ENCODE measurements at places on chromosomes 11 and 22.

DNA sequence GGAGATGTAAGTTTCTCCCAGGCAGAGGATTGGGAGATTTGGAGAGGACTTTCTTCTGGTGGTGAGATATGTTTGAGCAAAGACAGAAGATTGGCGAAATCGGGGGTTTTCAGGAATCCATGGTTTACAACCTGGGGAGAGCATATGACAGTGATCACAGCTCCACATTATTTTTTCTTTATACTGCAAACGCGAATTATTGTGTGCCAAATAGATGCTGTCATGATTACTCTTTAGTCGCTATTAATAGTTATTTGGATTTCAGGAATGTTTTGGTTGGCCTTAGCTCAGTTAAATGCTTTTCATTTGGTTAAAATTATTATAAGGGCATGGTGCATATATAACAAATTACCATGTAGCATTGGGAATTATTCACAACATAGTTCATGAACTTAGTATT lies 15.2 kb downstream of the ATXN10 start:
- no peak for DNase-seq

DNA sequence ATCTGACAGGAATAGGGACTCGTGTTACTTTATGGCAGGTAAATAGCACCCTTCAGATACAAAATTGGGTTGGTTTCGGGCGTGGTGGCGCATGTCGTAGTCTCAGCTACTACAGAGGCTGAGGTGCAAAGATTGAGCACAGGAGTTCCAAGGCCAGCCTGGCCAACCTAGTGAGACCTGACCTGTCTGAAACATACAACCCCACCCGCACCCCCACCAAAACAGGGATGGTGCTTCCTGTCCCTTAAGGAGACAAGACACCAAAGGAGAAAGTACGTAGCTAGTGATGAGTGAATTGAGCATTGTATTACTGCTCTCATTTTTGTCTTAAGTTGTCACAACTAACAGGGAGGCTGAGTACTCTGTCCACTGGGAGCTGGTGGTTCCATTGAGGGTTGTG lies 14.1 kb downstream of the RBM4 start:
- DNase-seq: no peak

GRCh38 chr11:721741-722345 lies 15.8 kb downstream of the EPS8L2 start:
- DNase-seq: no peak

DNA sequence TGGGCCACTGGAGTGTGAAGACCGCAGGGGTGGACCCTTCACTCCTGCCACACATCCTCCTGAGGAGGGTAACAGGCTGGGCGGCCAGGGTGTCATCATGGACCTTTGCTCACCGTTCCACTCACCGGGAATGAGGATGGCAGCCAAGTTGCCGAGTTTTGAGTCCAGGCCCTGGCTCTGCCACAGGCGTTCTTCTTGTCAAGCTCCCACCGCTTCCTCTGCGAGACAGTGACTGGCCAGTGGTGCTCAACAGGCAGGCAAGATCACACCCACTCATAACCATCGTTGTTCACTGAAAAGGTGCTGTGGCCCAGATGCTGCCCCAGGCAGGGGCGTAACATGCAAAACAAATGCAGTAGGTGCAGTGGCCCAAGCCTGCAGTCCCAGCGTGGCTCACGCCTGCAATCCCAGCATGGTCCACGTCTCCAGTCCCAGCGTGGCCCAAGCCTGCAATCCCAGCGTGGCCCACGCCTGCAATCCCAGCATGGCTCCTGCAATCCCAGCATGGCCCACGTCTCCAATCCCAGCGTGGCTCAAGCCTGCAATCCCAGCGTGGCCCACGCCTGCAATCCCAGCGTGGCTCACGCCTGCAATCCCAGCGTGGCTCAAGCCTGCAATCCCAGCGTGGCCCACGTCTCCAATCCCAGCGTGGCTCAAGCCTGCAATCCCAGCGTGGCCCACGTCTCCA lies 5.0 kb upstream of the PANX2 start:
- DNase-seq: no peak

GRCh38 chr11:88421530-88421929 lies 84.0 kb upstream of the CTSC start:
- peak; percentile 45 for DNase-seq

GRCh38 chr22:45684169-45684568 lies 12.5 kb downstream of the ATXN10 start:
- no peak for DNase-seq

DNA sequence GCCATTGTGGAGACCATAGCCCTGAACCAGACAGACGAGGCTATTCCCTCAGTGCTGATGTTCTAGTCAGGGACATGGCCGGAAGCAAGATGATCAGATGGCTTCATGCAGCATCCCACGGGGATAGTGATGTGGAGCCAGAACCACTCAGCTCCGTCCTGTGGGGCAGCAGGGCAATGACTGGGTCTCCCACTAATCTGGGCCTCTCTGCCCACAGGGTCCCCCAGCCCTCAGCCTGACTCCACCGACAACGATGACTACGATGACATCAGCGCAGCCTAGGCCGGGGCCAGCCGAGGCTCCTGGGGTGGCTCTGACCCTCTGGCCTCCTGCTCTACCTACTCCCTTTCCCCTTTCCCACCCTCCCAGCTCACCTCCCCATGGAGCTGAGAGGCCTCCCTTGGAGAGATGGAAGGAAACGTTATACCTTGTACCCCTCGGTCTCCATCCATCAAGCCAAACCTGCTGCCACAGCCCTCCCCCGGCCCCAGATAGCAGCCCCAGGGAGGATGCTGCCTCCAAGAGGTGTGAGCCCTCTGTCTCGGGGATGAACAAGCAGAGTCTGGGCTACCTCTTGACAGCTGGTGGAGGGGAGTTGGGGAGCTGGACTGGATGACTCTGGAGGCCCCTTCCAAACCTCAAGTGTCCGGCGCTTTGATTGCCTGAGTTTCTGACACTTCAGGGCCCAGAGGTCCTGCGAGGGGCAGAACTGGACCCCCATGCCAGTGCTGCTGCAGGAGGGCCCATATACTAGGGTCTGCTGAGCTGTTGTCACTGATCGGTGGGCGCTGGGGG lies 47.8 kb downstream of the CD6 start:
- no peak for DNase-seq

- DNase-seq: no peak
Measured at GRCh38 chr11:67396259-67396581, 4.4 kb downstream of the RAD9A start.

GRCh38 chr11:126747315-126747714 lies 253.3 kb downstream of the KIRREL3 start:
- DNase-seq: no peak

- no peak for DNase-seq
Measured at GRCh38 chr11:67432655-67433349, 4.5 kb downstream of the RPS6KB2 start.

GRCh38 chr11:34530545-34531234 lies 17.1 kb upstream of the ELF5 start:
- DNase-seq: no peak

GRCh38 chr11:76094740-76095139 lies 111.6 kb downstream of the WNT11 start:
- no peak for DNase-seq

DNA sequence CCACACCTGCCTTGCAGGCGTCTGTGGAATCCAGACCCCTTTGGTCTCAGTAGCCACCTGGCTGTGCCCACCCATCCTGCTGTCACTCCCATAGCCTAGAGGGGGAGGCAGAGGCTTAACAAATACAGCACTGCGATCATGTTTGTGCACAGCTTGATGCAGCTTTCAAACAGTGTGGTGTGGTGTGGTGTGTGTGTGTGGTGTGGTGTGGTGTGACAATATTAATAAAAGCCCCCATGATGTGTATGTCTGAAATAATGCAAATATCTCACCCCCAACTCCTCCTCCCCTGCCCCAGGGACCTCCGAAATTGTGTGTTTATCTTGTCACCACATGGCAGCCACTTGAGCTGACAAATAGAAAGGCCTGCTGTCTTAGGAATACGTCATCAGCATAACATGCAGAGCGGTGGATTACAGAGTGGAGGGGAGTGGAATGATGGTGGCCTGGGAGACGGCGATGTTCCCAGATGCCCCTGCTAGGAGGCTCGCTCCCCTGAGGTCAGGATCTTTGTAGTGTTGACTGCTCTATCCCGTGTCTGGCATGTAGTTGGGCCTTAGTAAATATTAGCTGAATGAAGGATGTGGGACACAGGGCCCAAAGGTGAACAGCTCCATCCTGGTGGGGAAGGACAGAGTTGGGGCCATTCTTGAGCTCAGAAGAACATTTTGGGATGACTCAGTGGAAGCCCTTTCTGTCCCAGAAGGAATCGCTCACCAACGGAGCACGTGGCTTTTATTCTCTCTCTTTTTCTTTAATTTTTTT lies 2.8 kb downstream of the PDXP start:
- peak; percentile 67 for DNase-seq

DNA sequence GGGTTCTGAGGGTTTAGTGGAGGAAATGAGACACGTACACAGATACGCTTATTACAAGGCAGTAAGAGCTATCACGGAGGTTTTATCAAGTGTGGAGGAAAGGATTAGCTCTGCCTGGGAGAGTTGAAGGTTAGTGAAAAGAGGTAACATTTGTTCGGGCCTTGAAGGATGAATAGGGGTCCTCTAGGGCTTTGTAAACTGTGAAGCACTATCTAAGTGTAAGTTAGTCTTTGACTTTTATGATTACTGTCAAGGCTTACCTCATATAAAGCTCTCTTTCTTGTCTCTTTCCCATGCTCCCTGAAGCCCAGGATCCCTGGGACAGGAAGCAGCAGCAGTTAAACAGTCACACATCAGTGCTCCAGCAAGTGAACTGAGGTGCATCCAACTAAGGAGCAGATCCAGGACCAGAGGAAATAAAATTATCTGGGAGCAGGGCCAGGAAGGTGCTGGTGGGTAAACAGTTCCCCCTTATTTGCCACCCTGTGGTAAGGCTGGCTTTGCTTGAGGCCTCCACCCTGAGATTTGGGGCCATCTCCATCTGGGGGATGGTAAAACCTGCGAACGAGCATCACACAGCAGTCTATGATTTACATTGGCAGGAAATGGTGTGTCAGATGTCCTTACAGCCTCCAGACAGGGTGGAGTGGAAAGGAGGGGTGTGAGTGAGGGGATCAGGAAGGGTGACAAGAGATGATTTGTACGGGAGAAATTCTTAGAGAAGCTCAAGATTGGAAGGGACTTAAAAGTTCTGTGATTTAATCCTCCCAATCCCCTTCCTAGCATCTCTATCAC lies 27.2 kb downstream of the GVQW3 start:
- DNase-seq: no peak

DNA sequence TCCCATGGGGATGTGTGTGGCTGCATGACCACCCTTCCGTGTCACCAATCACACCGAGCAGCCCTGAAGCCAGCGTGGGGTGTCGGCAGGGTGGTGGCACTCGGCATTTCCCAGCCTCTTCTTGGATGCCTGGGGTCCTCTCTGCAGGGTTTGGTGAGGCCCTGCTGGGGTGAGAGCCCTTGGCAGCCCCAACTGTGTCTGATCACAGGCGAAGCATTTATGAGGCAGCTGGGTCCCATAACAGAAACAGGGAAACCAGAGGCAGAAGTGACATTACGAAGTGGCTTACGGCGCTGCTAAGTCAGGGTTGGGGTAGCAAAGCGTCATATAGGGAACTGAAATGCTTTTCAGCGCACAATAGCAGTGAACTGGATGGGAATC lies 92.3 kb upstream of the SEPTIN5 start:
- DNase-seq: no peak

- DNase-seq: no peak
Measured at GRCh38 chr11:43573233-43573632, 107.3 kb upstream of the HSD17B12 start.

DNA sequence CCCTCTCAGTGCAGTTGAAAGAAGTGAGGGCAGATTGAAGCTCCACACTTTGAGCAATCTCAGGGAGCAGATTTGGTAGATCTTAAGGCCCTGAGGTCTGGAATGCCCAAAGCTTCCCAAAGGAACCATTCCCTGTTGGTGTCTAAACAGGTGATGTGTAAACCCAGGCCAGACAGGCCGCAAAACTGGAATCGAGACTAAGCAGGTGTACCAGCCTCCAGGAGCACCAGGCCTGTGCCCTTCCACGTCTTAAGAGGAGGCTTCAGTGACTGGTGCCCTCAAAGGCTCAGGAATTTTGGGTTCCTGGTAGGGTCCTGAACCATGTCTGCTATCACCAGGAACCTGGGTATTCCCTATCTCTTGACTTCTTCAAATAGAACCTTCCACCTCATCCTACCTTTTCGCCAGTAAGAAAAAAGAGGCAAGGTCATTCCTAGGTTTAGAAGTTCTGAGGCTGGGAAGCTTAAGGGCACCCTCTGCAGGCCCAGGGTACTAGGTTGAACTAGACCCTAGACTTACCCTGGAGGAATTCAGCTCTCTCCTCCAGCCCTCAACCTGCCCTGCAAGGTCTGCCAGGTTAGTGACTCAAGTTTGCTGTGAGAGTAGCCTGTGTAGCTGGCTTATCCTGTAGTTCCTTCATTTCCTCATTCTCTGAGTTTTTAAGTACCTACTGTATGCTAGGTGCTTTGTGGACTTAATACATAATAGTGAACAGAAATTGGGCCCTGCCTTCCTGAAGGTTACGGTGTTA lies 100.0 kb upstream of the NNMT start:
- peak; percentile 41 for DNase-seq

GRCh38 chr11:102306817-102307726 lies 10.2 kb upstream of the BIRC3 start:
- no peak for DNase-seq

- DNase-seq: peak; percentile 88
Measured at GRCh38 chr22:40043081-40043480, 48.3 kb downstream of the FAM83F start.

- DNase-seq: no peak
Measured at GRCh38 chr22:24185501-24186351, 4.4 kb downstream of the SUSD2 start.

- no peak for DNase-seq
Measured at GRCh38 chr11:119134389-119134978, 13.1 kb downstream of the HINFP start.

- no peak for DNase-seq
Measured at GRCh38 chr11:66477263-66478201, 2.7 kb upstream of the DPP3 start.

DNA sequence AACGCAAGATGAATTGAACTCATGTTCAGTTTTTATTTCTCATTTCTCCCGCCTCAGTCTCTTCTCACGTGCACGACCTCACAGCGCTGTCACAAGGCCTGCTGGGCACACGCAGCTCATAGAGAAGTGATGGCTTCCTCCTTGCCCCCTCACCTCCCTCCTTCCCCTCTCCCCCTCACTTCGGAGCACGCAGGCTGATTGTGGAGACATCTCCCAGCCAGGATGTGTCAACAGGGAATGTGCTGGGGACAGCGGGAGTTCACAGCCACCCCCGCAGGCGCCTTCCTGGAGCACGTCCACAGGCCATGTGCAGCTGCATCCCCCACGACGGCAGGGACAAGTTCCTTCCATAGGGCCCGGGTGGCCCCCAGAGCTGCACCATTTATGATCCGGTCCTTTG lies 29.1 kb upstream of the KRTAP5-6 start:
- DNase-seq: no peak
